ENCODE measurements at places on chromosomes 5 and 9.

GRCh38 chr5:112787896-112788295, 50.2 kb downstream of the APC start:
- DNase-seq: no peak

DNA sequence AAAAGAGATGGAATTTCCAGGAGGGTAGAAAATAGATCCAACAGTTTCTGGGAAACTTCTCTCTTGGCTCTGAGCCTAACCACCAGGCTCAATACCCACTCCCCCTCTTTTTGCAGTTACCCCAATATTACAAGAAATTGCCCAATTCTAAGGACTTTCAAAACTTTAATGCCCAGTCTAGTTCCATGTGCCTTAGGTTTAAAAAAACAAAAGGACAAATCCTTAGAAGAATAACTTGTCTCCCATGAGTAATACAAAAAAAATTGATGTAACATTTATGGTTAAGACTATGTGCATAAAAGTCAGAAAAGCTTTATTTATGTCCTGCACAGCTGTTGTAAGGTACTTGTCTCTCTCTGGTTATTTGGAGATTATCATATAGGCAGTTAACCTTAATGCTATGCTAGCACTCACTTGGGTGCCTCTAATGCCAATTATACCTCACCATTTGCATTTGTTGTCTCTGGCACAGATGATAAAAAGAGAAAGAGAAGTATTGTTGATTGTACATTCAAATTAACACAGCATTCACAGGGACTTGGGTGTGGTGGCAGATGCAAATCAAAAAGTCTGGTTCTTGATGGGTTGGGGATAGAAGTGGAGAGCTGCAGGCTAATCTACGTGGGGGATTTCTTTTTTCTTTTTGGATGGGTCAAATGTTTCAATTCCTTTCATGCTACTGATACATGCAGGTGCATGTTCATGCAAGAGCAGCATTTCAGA, 159.4 kb downstream of the PIK3R1 start:
- no peak for DNase-seq

GRCh38 chr5:89942171-89942570, 467.4 kb downstream of the CETN3 start:
- DNase-seq: no peak

DNA sequence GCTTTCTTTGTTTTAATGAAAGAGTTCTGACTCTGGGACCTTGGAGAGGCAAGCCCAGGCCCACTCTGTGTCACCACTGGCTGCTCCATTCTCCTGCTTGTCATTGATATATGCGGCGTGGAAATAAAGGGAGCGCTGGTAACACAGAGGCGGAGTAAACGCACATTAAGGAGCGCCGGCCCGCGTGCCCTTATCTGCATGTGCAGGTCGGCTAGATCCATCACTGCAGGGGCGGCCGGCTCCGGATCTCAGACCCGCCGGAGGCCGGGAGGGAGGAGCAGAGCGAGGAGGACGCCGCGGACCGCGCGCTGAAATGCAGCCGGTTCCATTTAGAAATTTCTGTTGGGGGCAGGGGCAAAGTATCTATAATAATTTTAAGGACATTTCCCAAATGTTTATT, 70.8 kb downstream of the MRPL36 start:
- DNase-seq: no peak

DNA sequence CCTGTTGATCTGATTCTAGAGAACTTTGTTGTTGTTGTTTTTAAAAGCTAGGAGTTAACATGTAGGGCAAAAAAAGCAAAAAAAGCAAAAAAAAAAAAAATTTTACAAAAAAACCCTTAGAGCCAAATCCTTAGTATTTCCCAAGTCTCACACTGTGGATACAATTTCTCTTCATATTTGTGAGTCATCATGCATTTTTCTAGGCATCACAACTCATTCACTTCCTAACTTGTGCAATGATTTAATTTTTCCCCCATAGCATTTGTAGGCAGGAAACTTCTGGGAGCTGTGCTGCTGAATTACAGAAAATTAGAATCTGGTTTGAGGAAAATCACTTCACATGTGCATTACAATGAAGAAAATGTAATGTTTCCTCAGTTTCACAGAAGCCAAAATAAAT, 91.9 kb downstream of the MARCHF3 start:
- DNase-seq: no peak

DNA sequence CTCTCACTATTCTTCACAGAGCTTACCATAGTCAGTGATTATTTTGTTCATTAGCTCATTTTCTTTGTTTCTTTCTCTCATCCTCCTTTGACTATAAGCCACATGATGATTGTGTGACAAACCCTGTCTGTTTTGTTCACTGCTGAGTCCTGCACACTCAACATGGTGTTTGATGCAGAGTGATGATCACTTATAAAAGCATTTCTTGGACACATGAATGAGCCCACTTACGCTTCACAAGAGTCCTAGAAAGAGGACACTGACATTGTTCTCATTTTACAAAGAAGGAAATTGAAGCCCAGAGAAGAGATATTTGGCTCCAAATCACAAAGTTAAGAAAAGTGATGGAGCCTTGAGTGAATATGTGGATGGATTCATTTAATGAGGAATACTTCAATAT, 13.4 kb downstream of the ABLIM3 start:
- no peak for DNase-seq

DNA sequence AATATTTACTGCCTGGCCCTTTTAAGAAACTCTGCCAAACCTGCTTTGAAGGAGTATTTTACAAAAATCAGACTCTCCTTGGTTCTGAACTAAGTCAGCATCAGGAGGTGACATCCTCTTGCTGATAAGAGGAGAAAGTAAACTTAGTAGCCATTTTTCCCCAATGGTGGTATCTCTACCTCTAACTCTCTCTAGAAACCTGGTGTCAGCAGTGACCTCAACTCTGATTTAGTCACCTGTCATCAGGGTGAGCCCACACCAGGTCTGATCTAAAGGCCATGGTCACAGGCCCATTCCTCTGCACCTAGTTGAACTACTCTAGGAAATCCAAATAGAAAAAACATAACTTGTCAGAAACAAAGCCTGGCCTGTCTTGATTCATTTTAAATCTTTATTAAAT, 4.2 kb downstream of the CARNMT1 start:
- DNase-seq: no peak

DNA sequence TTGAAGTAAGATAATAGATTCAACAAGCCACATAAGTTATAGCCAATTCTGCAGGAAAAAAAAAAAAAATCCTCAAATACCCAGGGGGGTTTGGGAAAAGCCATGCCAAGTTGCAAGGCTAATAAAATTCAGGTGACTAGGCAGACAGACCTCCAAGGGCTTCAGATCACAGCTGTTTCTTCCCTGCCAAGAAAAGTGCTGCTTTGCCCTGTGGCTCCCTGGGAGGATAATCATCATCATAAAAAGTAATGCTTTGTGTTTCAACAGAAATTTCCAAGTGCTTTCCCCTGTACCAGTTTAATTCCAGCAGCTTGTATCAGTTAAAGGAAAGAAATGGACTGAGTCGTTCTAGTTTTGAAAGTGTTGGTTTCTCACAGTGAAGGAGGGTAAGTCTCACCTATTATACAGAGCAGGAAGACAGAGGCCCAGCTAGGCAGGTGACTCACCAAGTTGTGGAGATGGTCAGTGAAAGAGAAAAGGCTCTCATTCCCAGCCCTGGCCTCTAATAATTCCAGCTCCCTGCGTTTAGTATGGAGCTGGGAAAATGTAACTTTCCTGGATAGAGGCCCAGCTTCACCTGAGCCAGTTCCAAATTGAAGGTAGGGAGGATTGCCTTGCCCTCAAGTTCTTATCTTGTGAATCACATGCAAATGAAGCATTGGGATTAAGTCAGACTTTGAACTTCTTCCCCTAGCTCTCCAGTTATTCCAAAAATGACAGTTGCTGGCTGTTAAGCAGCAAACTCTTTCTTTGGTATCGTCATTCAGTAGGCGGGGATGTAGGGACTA, 263.4 kb downstream of the GRIA1 start:
- no peak for DNase-seq

- DNase-seq: no peak
These were observed 545.3 kb upstream of the DAP start for GRCh38 chr5:11306365-11306764.
